CD4-positive, alpha-beta T cell treated with Interleukin-2 at 100 ng/mL for 4 hours (primary cell): ENCODE measurements at places on chromosomes 13 and 19.

DNA sequence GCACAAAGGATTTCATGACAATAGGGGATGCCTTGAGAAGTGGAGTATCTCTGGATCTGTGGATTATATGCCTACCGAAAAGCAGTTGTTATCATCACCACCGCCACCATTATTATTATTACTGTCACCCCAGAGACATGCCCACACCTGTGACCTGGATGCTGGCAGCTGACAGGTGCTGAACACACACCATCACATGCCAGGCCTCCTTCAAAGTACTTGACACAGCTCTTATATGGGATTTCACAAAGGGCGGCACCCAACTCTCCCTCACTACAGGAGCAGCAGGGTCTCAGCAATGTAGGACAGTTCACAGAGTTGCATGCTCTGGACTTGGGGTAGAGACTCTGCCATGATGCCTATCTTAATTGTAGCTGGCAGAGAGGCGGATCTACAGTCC, 5.6 kb upstream of the GPR42 start:
- DNase-seq, result no peak

DNA sequence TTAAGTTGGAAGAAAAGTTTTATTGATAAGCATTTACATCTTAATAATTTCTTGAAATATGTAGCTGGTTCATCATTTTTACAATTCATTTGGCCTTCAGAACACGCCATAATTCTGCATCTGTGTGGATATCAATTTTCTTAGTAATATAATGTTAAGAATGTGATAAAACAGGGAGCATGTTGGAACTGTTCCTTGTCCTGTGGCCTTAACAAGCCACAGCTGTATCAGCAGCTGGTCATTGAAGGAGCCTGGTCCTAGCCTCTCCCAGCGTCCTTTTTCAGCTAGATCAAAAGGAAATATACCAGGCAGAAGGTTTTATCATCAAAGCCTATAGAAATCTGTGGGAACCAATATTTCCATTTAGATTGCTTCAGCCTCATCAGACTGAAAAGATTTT, 421.8 kb downstream of the SPRY2 start:
- no peak for DNase-seq

DNA sequence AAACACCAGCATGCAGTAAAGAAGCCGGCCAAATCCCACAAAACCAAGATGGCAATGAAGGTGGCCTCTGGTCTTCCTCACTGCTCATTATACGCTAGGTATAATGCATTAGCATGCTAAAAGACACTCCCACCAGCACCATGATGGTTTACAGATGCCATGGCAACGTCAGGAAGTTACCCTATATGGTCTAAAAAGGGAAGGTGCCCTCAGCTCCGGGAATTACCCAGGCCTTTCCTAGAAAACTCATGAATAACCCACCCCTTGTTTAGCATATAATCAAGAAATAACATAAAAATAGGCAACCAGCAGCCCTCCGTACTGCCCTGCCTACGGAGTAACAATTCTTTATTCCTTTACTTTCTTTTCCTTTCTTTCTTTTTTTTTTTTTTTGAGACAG, 21.1 kb upstream of the PLEKHF1 start:
- DNase-seq, result no peak

DNA sequence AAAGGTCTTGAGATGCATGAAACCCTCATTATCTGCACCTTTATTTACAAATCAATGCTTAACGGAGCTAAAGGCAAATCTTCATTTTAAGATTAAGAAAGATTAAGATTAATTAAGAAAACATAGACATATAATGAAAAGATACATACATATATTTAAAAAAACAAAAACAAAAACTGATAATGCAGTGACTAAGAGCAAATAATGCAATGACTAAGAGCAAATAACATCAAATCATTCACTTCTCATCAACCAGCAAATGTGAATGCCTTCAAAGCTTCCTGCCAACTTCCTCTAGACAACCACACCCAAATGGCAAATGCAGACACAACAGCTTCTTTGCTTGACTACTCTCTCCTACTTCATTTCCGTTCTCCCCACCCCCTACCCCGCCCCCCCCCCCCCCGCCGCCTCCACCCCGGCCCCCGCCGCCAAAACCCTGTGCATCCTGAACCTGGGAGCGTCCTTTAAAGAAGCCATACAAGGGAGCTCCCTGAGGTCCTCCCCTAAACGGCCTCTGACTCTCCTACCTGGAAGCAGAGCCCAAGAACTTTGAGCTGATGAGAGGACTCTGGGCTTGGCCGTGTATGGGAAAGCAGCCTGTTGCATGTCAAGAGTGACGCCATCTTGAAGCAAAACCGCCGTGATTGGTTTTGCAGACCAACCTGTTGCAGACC, 24.5 kb downstream of the TEX101 start:
- DNase-seq, result peak; percentile 91

DNA sequence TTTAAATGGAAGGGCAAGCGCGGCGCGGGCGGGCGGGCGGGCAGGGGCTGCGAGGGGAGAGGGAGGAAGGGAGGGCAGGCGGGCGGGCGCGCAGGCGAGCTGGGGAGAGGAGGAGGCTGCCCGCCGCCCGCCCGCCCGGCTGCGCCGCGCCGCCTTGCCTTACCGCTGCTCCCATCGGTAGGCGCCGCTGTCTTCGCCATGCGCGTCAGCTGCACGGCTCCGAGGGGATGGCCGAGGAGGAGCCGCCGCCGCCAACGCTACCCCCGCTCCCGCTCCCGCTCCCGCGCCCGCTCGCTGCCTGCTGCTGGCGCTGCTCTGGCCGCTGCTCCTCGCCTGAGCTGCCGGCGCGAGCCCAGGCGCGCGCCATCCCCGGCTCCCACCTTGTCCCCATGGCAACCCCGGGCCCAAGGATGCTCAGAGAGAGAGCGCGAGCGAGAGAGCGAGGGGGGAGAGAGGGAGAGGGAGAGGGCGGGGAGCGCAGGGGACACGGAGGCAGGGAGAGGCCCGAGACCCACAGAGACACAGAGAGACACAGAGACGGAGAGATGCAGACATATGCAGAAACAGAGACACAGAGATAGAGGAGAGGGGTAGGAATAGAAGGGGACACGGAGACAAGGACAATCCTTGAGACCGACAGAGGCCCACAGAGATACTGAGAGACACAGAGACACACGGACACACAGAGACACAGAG, 40.3 kb downstream of the DEDD2 start:
- DNase-seq, result peak; percentile 77

- no peak for DNase-seq
Measured at GRCh38 chr19:42846597-42846996, 32.9 kb downstream of the PSG1 start.

GRCh38 chr13:104984296-104984818, 1551.1 kb downstream of the EFNB2 start:
- peak; percentile 5 for DNase-seq

- no peak for DNase-seq
Measured at GRCh38 chr19:17340302-17340870, 3.0 kb downstream of the GTPBP3 start.

DNA sequence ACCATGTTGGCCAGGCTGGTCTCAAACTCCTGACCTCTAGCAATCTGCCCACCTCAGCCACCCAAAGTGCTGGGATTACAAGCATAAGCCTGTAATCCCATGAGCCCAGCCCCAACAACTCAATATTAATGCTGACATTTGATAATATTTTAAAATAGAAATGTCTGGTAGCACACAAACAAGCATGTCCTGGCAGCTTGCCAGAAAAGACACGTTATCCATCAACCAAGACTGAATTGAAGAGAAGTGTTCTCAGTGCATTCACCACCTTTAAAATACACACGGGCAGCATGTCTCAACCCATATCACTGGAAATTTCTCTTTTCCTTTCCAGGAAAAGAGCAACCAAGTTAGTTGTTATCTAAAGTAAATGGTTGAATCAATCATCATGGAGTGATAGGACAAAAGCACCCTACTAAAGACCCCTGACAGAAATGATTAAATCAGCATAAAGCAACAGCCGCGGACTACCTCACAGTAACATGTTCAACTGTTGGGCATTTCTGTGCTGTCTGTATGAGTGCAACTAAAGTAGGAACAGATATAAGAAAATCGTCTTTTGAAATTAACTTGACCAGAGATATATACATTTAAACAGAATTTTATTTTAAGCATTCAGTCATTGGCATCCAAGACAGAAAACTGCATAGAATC, 25.0 kb downstream of the LHFPL6 start:
- no peak for DNase-seq

DNA sequence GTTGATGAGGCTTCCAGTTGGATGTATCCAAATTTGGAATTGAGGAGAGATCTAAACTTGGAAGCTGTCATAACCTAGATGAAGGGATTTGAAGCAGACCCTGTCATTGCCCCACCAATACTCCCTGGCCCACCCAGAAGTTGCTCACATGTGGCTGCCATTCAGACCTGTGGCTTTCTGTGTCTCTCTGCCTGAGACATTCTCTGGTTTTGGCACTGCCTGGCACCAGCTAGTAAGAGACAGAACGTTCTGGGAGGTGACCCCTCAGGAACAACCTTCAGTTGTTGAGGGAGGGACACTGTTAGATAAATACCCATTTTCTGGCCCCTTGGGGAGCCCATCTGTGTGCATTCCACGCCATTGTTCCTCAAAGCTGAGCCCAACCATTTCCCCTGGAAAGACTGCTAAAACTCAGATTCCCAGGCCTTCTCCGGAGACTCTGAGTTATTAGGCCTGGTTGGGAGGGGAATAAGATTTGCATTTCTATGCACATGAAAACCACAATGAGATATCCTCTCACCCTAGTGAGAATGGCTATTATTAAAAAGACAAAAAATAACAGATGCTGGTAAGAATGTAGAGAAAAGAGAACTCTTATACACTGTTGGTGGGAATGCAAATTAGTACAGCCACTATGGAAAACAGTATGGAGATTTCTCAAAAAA, 290.4 kb downstream of the TSHZ3 start:
- DNase-seq, result no peak

DNA sequence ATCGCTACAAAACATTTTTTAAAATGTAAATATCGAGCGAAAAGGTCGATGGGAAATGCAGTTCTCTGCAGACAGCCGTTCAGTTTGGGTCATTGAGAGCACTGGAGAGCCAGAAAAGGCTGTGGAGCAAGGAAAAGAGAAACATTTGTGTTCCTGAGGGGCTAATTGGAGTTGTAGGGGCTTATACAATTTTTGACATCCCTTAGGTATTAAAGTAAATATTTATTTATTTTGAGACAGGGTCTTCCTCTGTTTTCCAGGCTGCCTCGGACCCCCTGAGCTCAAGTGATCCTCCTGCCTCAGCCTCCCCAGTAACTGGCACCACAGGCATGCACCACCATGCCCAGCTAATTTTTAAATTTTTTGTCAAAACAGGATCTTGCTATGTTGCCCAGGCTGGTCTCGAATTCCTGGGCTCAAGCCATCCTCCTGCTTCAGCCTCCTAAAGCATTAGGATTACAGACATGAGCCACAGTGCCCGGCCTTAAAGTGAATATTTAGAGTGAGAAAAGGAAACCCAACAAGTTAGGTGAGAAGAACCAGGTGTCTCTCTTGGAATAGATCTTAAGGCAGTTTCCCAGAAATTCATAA, 825 bp upstream of the YIF1B start:
- DNase-seq, result peak; percentile 37

- no peak for DNase-seq
Measured at GRCh38 chr13:76783798-76784197, 102.4 kb downstream of the KCTD12 start.

- no peak for DNase-seq
Measured at GRCh38 chr13:50626101-50626547, 217.4 kb downstream of the DLEU7 start.

DNA sequence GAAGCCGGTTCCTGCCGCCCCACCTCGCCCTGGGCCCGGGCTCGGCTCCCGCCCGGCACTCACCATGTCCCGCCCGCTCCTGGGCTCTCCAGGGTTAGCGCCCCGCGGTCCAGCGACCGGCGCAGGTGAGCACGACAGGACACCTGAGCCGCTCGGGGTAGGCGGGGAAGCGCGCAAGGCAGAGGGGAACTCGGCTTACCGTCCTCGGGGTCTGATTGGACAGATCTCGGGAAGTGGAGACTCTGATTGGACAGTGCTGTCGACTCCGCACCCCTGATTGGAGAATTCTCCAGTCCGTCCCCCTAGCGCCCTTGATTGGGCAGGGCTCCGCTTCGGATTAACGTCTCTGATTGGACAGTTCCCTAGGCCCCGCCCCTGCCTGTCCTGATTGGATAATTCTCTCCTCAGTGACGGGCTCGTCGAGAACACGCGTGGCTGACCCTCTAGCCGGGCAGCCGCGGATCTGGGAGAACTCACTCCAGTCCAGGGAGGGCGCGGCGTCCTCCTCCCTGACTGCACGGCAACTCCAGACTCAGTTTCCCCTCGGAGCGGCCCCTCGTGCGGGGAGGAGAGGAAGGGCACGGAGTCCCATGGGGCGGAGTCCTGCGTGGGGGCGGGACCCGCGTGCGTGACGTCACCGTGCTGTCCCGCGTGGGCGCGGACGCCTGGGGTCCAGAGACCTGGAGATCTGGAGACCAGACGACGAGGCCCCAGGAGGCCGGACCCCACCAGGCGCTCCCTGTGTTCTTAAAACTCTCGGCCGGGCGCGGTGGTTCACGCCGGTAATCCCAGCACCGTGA, at the start of gene ZNF77:
Gene ZNF77 (minus strand): TSS at position 197 of the 800 bp plus-strand sequence. CDS start 131 bp downstream, at position 66.
- peak; percentile 100 for DNase-seq

GRCh38 chr19:46000491-46001246, 5.4 kb downstream of the CCDC61 start:
- peak; percentile 77 for DNase-seq

DNA sequence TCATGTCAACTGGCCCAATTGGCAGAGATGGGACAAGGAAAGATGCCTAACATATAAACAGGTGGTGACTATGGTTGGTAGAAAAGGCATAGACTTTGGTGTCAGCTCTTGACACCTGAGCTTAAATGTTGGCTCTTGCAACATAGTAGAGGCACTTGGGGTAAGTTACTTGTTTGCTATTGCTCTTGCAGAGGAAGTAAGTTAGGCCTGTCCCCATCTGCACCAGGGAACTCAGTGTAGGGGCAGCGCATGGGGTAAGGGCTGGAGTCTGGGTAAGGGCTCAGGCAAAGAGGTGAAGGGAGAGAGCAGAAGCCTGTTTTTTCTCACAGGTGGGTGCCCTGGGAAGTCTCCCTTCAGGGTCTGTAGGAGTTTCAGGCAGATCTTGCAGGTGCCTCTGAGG, 27.6 kb downstream of the ERICH6B start:
- DNase-seq, result no peak

DNA sequence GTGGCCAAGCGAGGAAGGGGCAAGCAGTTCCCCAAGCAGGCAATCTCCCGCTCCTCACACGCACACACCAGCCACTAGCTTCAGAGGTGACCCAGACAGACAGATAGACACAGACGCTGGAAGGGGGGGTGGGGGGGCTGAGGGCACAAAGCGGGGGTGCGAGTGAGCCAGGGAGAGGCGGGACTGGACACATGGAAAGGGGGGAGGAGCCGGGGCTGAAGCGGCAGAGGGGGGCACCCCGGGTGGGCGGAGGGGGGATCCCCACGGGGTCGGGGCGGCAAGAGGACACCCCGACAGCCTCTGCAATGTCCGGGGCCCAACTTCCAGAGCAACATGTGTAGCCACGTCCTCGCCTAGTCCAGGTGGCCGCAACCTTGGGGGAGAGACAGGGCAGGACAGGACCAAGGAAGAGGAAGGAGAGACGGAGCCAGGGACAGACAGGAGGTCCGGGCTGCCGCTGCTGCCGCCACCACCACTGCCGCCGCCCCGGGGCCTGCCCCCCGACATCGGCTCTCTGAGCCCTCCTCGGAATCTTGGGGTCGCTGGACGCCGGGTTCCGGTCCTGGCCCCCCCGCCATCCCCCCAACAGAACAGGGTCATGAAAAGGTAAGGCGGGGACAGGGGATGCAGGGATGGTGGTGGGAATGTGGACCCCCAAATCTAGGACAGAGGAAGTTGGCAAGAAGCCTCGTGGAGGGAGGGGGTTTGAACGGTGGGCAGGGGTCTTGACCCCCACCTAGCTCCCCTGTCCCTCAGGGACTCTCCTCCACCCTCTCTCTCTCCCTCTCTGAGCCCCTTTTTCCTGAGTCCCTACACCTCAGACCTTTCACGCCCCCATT, 1.1 kb downstream of the GRIN2D start:
- no peak for DNase-seq

GRCh38 chr19:42455621-42456081, 12.9 kb upstream of the CXCL17 start:
- no peak for DNase-seq
